ENCODE measurements at places on chromosomes 1 and 21.

DNA sequence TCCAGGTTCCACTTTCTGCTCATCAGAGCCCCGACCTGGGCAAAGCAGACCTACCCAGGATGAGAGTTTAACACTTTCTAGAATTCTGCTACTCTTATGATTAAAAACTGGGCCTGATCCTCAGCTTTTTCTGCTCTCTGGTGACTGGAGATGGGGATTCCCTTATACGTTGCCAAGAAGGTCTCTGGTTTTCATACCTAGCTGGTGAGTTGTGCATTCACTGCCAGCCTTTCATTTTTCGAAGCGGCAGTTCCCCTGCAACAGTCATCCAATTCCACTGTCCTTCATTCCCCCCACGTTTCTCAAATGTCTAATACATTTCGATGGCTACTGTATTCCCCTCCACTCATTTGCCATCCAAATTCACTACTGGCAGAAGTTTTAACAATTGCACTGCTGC lies 135.3 kb downstream of the ADSS2 start:
- no peak for DNase-seq

DNA sequence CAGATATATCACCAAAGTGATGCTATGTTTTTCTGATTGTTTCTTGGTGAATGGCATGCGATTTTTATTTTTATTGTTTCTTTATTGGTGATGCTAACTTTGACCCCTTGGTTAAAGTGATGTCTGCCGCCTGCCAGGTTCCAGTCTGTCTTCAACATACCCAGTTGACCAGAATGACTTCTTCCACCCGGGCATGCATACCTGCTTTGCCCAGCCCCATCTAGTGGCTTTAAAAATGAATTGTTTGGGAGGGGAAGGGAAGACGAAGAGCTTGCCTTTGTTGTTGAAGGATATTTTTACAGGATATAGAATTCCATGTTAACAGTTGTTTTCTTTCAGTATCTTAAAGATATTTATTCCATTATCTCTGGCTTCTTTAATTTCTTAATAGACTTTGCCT lies 65.1 kb downstream of the ATG4C start:
- DNase-seq, result no peak

GRCh38 chr1:51930329-51930728 lies 51.8 kb upstream of the NRDC start:
- no peak for DNase-seq

GRCh38 chr21:17537299-17537698 lies 24.5 kb downstream of the CXADR start:
- DNase-seq, result no peak

DNA sequence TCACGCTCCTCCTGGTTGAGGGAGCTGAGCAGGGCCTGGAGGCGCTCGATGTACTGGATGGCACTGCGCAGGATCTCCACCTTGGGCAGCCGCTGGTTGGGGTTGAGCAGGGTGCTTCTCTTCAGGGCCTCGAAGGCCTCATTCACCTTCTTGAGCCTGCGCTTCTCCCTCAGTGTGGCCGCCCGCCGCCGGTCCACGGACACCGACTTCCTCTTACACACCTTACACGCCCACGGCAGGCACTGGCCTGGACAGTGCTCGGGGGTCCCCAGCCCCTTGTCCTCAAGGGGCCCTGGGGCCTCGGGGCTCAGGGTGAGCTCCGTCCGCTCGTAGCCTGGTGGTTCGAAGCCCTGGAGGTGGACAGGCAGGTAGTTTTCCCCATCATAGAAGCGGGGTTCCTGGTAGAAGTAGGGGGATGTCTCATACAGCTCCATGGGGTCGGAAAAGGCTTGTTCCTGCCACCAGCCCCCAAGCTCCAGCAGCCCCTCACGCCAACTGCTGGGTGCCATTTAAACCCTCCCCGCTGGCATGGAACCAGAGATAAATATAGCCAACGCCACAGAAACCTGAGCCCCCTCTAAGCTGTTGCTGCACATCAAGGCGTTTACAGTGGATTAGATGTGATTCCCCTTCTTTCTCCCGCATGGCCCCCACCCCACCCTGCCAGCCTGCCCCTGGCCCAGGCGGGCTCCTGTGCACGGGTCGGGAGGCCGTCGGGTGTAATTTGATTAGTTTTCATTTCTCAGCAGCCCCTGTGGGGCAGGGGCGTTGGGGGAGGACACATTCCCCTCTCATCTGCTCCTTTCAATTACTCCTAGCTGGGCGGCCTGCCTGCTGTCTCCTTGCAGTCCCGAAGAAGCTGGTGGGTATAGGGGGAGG lies at the start of gene MYOG:
TSS of gene MYOG (minus strand) at position 485 of the 879 bp plus-strand sequence. CDS start at position 434, 51 bp downstream.
- no peak for DNase-seq
